Globus pallidus (tissue), 1 donor: ENCODE measurements at places on chromosomes 7 and 10.

- DNase-seq = no peak
Observed at GRCh38 chr10:128500642-128501041, 374.4 kb upstream of the MKI67 start.

DNA sequence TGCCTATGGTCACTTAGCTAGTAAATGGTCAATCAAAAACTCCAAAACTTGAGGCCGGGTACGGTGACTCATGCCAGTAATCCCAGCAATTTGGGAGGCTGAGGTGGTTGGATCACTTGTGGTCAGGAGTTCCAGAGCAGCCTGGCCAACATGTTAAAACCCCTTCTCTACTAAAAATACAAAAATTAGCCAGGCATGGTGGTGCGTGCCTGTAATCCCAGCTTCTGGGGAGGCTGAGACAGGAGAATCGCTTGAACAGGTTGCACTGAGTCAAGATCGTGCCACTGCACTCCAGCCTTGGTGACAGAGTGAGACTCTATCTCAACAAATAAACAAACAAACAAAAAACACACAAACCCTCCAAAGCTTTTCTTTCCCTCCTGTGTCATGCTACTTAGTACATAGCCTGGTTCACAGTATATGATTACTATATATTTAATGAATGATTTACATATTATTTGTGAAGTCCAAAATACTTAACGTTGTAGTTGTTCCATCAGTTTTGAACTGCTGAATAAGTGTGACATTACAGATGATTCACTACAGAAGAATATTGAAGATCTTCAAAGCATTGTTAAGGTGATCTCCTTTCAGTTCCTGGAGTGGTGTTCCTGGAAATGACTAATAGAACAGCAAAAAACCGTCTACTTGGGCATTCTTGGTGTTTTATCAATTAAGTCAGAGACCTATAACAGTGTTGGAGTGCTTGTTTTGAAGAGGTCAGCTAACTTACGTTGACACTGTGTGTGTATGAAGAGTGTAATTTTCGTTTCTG is 72.9 kb downstream of the ADK start:
- DNase-seq = no peak

DNA sequence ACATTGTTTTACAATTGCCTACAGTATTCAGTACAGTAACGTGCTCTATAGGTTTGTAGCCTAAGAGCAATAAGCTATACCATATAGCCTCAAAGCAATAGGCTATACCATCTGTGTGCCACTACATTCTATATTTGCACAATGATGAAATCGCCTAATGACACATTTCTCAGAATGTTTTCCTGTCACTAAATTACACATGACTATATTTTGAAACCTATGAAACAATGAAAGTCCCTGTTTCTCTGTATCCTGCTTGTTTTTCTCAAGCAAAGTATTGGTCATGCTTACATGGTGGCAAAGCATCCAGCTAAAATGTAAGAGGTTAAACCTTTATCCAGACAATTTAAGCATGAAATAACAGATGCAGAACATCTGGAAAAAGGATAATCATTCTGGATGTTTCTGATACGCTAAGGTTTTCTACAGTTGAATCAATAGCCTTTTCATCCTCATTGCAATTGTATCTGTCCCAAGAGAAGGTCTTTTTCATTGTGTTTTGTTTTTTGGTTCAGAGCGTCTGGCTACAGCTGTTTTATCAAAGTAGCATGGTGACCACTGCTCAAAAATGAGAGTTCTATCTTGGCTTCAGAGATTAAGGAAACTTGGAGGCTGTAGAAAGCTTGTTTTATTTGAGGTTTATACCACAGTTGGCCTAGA is 81.7 kb downstream of the CSTF2T start:
- DNase-seq = no peak

DNA sequence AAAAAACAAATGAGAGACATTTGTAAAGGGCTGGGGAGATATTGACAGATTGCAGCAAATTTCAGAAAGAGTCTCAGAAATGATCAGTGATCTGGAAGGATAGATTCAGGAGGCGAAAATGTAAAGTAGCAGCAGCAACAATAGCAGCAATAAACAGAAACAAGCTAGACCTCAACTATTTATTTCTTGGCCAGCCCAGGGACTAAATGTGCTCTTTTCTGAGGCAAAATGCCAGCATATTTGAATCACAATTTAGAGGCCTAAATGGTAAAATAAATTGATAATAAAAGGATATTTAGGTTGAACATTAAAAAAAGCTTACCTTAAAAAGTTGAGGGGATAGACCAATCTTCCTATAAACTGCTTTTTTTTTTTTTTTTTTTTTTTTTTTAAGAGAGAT is 134.6 kb upstream of the ITGB1 start:
- DNase-seq = no peak

- no peak for DNase-seq
Observed at GRCh38 chr10:77041636-77042258, 595.9 kb downstream of the KCNMA1 start.

GRCh38 chr7:14424675-14425074 is 435.2 kb upstream of the ETV1 start:
- no peak for DNase-seq

DNA sequence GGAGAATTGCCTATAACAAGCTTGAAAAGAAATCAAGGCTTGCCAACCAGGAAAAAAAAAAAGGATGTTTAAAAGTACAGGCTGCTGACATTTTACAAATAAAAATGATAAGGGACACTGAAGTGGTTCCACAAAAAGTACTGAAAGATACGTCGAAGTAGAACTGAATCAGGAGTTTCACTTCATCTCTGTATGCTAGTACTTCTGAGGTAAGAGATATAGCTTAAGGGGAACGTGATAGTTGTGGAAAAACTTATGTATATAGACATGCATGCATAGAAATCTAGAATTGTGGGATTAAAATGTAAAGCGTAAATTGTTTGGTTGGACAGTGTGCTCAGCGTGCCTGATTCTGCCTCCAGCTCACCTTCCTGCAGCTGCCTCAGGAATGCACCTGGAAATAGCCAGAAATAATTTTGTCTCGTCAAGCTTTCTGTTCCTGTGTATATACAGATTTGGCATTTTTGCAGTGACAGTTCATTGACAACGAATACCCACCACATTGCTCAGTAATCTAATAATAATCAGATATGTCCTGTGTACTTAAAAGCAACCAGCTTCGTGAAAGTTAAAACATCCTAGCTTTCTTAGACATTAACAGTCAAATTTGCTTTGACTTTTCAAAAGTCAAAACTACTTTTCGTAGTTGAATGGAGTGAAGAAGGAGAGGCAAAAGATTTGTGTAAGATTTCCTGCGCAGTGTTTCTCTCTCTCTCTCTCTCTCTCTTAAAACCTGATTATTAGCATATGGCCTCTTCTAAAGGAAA is 1.4 kb downstream of the SOSTDC1 start:
- no peak for DNase-seq

GRCh38 chr10:19500959-19501358 is 315.3 kb upstream of the PLXDC2 start:
- DNase-seq = no peak

GRCh38 chr7:98329791-98330373 is 48.4 kb downstream of the BRI3 start:
- DNase-seq = no peak

DNA sequence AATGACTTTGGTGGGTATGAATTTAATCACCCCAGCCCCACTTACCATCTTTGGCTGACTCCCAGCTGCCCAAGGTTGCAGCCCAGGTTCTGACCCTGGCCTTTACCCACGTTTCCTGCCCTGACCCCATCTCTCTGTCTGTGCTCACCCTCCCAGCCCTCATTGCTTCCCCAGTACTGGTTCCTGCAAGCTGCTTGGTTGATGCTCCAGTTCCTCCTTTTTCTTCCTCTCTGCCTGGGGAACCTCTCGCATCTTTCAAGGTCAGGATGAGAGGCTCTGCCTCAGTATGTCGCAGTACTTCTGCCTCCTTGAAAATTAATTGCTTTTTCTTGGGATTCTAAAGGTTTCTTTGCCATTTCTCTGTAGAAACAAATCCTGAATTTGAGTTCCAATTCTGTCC is 263.8 kb upstream of the ZNF32 start:
- DNase-seq = no peak

DNA sequence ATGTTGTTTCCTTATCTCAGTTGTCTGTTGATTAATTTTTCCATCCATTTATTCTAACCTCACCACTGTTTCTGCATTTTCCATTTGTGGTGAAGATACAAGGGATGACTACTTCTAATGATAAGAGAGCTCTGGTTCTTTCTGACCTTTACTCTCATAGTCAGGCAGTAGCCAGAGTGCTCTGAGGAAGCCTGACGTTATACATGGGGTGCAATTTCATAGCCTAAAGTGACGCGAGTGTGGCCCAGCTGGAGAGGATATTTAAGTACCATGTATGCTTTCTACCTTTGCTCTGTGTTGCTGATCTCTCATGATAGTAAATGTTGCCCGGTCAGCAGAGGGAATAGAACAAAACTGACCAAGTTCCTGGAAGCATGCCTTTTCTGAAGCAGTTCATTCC is 33.9 kb upstream of the CYCS start:
- no peak for DNase-seq

DNA sequence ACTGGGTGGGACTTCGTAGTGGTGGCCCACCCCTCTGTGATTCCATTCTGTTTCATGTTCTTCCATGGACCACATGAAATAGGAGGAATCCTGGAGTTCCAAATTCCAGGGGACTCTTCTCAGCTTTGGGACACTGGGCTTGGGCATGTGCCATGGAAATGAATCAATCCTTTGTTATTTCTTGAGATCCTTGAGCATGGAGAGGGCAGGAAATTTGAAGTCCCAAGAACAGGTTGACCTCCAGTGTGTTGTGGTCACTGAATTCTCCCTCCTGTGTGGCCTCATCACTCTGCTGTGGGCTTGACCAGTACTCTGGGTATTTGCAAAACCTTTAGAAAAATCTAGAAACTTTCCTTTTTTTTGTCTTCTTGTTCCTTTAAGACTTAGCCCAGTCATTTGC is 22.7 kb downstream of the TACR2 start:
- no peak for DNase-seq

- DNase-seq = no peak
Observed at GRCh38 chr7:98456866-98457265, 56.0 kb upstream of the BAIAP2L1 start.
